ENCODE measurements at places on chromosomes 3 and 15.

DNA sequence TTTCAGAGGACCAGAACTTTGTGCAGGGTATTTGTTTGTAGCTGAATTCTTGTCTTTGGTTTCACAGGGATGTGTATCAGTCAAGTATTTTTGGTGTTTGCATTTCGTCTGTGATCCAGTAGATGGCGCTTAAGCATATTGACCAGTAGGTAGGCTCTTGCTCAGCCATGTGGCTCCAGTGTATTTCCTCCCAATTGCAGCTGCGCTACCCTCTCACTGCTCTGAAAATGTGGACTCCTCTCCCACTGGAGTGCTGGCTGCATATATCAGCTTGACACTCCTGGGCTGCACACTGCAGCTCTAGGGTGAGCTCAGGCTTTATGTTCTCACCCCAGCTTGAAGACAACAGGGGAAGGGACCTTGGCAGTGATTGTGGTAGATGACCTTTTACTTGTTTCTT lies 1264.3 kb upstream of the ALCAM start:
- no peak for DNase-seq

GRCh38 chr3:171652932-171653331 lies 157.4 kb downstream of the PLD1 start:
- DNase-seq, result no peak

GRCh38 chr3:148331081-148331846 lies 366.4 kb upstream of the AGTR1 start:
- no peak for DNase-seq

DNA sequence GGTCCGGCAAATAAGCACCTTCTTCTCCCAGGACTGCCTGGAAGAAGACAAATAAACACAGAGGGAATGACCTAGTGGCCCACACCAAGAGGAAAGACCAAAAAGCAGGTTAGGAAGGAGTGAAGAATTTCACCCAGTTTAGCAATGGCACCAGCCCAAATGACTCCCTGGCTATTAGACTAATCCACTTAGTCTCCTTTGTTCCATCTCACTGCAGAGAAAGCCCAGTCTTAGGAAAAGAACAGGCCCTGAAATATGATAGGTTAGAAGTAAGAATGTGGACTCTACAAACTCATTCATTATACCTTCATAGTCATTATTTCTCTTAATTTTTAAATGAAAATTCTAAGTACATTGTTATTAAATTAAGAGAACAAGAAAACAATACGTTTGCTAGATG lies 23.2 kb downstream of the SERPINI2 start:
- DNase-seq, result no peak

- no peak for DNase-seq
Observed at GRCh38 chr3:69385123-69385722, 665 bp downstream of the FRMD4B start.

GRCh38 chr3:53009826-53010539 lies 35.9 kb downstream of the SFMBT1 start:
- DNase-seq, result no peak

GRCh38 chr15:101320501-101321052 lies 25.5 kb upstream of the SNRPA1 start:
- peak; percentile 56 for DNase-seq

- no peak for DNase-seq
Observed at GRCh38 chr3:5009506-5010109, 30.4 kb downstream of the BHLHE40 start.

- DNase-seq, result no peak
Observed at GRCh38 chr3:140559546-140559945, 118.3 kb upstream of the TRIM42 start.

GRCh38 chr3:152328841-152329240 lies 60.1 kb downstream of the MBNL1 start:
- DNase-seq, result no peak

DNA sequence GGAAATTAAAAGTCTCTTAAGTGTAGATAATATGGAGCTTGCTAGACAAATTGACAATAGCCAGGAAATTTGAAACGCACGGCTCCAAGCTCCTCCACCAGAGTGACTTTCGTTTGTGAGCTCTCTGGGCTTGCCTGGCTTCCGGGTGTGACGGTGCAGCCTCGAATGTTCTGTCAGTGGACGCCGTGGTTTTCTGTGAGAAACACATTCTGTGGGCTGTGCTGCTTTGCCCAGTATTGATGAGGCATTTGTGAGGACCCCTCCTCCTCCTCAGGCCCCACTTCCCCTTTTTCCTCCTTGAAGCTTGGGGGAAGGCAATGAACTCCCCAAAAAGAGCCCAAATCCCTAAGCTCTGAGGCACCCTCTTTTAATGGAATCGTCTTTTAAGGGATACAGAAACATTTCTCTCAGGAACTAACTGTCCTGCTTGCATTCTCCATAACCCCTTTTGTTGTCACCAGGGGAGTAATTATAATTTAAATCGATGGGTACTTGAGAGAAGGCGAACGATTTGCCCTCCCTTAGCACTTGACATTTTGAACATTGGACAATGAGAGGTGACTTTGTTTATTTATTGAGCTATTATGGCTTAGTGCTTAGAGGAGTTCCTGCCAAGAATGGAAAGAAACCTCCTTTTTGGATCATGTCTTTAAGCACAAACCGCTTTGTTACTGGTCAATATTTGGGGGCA lies 40.8 kb downstream of the POLR2M start:
- no peak for DNase-seq

DNA sequence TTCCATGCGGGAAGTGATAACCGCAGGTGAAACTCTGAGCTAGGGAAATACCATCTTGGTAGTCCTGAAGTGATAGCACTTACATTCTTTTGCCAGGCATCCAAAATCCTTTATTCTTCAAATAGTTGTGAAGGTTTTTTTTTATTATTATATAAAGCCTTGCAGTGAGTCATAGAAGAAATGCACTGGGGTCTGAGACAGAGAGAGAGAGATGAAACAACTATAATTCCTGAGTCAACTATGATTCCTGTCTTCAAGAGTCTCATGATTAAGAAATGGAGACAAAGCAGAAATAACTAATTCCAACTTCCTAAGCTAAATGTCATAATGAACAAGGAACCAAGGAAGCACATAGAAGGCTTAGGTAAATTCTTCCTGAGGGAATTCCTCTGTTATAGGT lies 495.6 kb downstream of the LPP start:
- DNase-seq, result no peak

- peak; percentile 23 for DNase-seq
Observed at GRCh38 chr15:65212097-65212496, 824 bp upstream of the CILP start.

GRCh38 chr3:141876381-141876890 lies at the start of gene ATP1B3:
Gene ATP1B3, plus strand, starts transcription at chr3:141876643. Its CDS starts 159 bp downstream, at chr3:141876802.
- peak; percentile 74 for DNase-seq

- DNase-seq, result no peak
Observed at GRCh38 chr3:190865419-190865818, 2.9 kb upstream of the GMNC start.

- no peak for DNase-seq
Observed at GRCh38 chr3:149654188-149654601, 3.6 kb downstream of the WWTR1 start.

GRCh38 chr3:192929146-192929545 lies 11.5 kb upstream of the MB21D2 start:
- no peak for DNase-seq

- DNase-seq, result no peak
Observed at GRCh38 chr3:55267206-55267930, 219.7 kb downstream of the WNT5A start.

DNA sequence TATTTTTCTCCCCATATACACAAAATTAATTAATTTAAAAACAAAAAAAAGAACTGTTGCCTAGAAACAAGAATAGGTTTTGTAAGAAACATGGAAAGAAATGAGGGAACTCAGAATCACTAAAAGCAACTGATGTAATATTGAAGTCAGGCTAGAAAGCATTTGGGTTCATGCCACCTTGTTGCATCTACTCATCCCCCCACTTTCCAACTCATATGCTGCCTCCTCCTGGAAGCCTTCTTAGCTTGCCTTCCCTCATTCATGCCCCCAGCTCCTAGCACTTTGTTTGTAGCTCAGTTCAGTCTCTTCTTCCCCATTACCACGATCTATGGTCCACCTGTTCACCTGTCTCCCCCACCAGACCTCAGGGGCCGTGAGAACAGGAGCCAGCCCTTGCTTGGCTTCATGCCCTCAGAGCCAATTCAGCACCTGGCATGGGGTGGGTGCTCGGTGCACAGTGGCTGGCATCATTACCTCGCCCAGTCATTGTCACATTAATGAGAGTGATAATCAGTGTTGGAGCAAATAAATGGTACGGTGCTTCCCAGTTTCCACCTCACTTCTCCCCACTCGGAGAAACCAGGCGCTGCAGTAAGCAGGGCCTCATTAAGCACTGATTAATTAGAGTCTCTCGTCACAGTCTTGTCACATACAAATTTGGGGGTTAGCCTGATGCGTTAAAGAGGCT lies 62.4 kb upstream of the SLC6A1 start:
- no peak for DNase-seq

DNA sequence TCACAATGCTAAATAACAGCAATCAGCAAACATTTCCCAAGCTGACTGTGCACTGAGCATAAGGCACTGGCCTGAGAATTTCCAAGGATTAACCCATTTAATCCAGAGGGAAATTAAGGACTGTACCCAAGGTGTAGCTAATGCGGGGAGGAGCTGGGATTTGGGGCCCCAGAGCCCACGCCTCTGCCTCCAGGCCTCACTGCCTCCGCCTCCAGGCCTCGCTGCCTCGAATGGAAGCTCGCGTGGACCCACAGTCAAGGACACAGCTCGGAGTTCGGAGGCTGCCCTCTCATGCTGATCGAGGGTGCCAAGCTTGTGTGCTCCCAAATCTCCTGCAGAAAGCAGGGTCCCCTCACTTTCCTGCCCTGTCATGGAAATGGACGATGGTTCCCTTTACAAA lies 76.5 kb upstream of the SNRPA1 start:
- DNase-seq, result no peak

- DNase-seq, result no peak
Observed at GRCh38 chr3:12662593-12663400, 1.1 kb downstream of the RAF1 start.

GRCh38 chr3:51908026-51908425 lies 4.9 kb upstream of the IQCF1 start:
- DNase-seq, result no peak

DNA sequence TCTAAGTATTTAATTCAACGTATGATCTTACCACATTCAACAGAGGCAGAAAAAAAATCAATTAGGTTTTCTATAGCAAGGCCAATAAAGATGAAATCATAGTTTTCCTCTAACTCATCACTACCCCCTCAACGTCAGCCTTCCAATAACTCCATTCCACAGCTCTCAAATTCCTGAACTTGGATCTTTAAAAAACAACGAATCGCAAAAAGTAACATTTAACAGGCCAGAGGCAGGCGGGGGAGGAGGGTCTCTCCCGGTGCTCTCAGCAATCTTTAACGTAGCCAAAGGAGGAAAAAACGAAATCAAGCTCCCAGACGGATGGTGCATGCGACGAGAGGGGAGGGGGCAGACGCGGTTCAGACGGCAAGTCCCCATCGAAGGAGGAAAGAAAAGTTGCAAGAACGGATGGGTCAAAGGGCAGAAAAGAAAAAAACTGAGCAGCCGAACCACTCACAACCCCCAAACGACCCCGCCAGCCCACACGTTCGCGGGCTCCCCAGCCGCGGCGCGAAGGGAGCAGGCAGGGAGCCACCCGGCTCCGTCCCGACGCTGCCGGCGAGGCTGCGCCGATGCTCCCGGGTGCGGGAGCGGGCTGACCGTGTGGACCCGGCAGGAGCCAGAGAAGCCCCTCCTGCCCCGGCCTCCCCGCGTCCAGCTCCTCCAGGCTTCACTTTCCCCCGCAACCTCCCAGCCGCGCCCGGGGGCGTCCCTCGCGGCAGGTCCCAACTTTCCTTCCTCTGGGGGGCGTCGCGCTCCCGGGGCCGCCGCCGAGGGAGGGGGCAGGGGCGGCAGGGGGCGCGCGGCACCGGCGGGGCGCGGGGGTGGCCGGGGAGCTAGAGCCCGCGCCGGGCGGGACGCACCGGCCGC lies 703 bp downstream of the PEAK1 start:
- DNase-seq, result peak; percentile 21

DNA sequence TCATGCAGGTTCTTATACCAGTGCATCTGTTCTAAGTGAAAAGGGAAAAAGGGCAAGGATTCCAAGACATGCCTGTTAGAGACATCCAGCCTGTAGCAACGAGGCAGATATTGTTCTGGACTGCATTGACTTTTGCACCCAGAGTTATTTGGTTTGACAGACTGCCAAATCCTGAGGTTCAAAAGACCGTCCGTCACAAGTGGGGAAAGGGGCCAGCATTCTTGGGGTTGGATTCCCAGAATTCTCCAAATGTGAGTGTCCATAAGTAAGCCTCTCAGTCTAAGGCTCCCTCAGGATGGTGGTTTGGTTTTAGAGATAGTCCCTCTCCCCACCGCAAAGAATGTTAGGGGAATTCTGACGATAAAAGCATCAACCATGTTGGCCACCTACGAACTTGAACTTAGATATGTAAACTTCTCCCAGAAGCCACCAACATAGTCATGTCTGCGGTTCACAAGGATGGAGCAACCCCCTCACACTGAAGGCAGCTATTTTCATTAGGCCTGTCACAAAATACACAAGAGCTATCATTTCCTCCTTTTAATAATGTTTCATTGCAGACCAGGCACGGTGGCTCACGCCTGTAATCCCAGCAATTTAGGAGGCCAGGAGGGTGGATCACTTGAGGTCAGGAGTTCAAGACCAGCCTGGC lies 13.6 kb upstream of the LACTB start:
- no peak for DNase-seq

GRCh38 chr15:50057196-50057595 lies 61.8 kb downstream of the ATP8B4 start:
- no peak for DNase-seq

GRCh38 chr3:67550541-67550940 lies 103.9 kb downstream of the SUCLG2 start:
- no peak for DNase-seq

DNA sequence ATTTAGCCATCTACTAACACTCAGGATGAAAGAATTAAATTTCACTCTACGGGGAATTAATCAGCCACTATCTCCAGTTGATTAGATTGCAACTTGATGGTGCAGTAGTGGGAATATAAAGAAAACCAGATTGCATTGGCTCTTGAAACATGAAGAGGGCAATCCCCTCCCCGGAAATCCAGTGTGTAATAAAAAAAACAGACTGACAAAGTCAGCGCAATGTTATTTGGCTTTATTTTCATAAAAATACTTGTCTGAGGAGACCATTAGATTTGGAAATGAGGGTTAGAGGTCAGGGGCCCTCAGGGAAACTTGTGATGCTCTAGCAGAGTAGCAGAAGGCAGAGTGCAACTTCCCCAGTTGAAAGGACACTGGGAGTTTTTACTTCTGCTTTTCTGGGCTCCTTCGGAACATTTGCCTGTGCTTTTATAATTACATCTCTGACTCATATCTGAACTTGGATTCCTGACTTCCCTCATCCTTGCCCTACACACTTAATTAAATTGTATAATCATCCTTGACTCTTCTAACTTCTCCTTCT lies 326.8 kb downstream of the TUSC7 start:
- DNase-seq, result no peak

- no peak for DNase-seq
Observed at GRCh38 chr15:85710340-85710842, 84.3 kb downstream of the KLHL25 start.
